Right lung (tissue), 10 donors: ENCODE measurements at places on chromosomes 3 and 15. TPM values are rescaled to one million over a fixed set of nuclear protein-coding genes. Genes with fewer than 3 reads are reported as not detected.

DNA sequence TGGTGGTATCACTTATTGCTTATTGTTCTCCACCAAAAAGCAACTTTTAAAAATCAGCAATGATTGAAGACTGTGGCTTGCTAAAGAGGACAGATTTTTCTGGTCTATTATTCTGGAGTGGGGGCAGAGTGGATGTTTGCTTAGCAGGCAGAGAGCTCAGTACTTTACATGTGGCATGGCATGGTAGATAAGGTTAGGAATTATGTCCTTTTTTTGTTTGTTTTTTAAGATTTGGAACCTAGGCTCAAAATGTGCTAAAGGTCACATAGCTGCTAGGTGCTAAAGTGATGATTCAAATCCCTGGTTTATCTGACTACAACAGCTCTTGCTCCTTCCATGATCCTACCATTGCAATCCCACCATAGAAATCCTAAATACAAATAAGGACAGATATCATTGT lies 331.0 kb upstream of the ADAMTS9 start:
- DNase-seq: no peak

GASK1A gene
- 5.2 TPM for polyA plus RNA-seq

CPLX3 gene
- polyA plus RNA-seq: not detected

GRCh38 chr3:155497930-155498647 lies 204.6 kb upstream of the STRIT1 start:
- no peak for DNase-seq

DNA sequence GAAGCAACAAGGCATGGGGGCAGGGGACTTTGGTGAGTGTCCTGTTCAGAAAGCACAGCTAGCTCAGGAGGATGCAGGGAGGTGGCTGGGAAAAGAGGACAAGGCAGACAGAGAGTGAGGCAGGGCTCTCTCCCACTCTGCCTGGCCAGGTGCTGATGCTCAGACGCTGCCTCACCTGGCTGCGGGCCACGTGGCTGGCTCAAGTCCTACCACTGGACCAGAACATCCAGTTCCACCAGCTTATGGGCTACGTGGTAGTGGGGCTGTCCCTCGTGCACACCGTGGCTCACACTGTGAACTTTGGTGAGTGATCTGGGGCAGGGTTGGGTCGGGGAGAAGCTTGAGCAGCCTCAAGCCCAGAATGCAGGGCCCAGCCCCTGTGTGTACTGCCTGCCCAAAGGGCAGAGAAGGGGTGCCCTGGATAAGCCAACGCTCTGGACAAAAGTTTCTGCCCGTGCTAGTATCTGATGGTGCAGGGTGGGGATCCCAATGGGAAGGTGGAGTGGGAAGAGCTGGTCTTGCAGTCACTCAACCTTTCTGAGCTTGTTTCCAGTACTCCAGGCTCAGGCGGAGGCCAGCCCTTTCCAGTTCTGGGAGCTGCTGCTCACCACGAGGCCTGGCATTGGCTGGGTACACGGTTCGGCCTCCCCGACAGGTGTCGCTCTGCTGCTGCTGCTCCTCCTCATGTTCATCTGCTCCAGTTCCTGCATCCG lies 20.9 kb downstream of the NOX5 start:
- no peak for DNase-seq

- DNase-seq: no peak
These were observed 24.7 kb upstream of the TM4SF4 start for GRCh38 chr3:149449799-149450198.

DAPK2 gene
- 21.7 TPM for polyA plus RNA-seq

DNA sequence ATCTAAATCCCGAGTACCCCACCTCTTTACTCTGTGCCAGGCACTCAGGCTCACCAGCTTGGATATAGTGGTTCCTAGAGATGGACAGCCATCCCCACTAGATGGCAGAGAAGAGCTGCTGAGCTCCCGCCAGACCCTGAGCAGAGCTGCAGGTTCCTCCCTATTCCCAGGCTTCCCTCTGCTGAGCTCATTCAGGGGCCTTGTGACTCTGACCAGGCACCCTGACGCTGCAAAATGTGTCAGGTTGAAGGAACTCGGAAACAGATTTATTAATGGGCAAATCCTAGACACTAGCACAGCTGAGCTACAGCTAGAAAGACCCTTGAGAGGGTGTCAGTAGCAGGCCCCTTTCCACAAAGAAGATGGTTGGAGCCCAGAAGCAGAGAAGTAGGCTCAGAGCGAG lies 38.2 kb upstream of the RHO start:
- DNase-seq: peak; percentile 60

GRCh38 chr3:134145183-134145582 lies 105.5 kb downstream of the RYK start:
- DNase-seq: no peak

SLC2A2 gene
- not detected for polyA plus RNA-seq

- no peak for DNase-seq
These were observed 73.0 kb downstream of the SPRED1 start for GRCh38 chr15:38325648-38325990.

THBS1 gene
- 99.5 TPM for polyA plus RNA-seq

TCF12 gene
- polyA plus RNA-seq: 169 TPM

CHST13 gene
- polyA plus RNA-seq: 0.37 TPM

DNA sequence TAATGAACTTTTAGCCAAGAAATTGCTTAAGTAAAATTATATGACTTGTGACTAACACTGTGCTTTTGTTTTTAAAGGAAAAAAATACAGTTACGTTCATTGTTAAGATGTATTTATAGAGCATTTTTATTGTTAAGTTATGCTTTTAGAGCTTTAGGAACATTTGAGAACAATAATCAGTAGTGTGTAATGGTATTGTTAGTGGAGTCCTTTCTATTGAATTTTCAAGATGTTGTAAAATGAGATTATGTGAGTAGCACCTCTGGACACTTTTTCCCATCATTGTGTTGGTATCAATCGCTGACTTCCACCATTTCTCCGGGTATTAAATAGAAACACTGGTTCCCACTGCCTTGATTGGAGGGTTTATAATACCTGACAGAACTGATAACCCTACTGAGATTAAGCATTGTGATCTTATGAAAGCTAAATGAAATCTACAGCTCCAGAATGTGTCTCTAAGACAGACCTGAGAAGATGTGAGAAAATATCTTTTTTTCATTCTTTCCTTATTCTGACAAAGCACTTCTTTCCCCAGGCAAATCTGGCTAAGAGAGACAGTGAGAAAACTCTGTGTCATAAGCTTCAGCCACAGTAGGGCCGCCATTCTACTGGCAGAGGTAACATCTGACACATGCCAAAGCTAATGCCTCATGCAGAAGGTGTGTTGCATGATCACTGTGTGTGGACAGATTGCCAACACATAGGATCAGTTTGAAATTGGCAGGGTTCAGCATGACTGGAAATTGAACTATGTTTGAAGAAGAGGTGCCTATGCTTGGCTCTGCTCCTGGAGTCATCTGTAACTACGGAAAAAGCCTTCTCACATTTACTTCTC lies 610.8 kb downstream of the MECOM start:
- DNase-seq: no peak

DNA sequence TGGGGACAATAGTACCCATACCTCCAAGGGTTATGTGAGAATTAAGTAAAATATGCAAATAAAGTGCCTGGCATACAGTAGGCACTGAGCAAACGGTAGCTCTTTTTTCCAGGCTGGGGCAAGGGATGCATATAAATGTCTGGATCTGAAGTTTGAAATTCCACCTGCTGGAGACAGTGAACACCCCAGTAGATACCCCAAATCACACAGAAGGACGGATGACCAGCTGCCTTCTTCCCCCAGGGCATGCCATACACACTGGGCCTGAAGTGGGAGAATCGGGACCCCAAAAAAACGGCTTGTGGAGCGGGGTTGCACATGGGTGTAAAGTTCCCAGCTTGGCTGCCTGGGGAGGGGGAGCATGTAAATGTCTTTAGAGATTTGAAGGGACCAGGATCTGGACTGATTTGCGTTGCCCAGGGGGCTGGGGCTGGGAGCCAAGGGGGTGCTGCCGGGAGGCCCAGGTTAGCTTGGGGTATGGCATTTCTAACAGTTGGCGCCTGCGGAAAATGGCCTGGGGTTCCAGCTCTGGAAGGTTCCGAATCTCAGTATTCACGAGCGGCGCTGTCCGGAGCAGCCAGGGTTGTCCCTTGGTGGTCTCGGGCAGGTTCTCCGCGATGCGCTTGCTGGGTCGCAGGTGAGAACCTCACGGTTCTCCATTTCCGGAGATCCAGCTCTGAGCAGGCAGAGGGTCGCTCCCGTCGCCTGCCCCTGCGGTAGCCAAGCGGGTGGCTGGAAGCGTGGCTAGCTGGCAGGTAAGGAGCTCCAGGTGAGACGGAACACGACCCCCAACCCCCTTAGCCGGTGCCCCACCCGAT lies 42.6 kb upstream of the POLG start:
- no peak for DNase-seq

GP9 gene
- polyA plus RNA-seq: 1.8 TPM

DNA sequence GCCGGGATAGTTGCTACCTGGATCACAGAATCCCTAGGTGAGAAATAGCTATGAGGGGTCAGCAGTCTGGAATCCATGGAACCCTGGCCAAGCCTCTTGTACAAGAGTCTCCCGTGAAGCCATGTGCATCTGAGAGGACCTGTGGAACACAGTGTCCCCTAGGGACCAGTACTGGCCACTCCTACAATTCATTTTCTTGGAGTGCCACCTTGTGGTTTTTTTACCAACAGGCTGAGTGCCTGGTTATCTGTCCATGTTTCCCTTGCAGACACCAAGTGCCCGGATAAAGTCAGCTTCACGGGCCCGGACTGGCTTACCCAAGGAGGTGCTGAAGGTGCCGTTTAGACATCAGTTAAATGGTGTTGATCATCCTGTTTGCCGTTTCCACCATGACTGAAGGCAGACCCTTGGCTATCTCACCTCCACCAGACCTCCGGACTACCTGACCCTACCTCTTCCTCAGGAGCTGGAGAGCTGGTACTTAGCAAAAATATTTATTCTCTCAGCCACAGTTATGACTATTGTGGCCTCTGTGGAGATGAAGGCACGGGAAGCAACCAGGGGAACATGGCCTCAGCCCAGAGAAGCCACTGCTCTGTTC lies 93.9 kb downstream of the RBPMS2 start:
- no peak for DNase-seq

DNA sequence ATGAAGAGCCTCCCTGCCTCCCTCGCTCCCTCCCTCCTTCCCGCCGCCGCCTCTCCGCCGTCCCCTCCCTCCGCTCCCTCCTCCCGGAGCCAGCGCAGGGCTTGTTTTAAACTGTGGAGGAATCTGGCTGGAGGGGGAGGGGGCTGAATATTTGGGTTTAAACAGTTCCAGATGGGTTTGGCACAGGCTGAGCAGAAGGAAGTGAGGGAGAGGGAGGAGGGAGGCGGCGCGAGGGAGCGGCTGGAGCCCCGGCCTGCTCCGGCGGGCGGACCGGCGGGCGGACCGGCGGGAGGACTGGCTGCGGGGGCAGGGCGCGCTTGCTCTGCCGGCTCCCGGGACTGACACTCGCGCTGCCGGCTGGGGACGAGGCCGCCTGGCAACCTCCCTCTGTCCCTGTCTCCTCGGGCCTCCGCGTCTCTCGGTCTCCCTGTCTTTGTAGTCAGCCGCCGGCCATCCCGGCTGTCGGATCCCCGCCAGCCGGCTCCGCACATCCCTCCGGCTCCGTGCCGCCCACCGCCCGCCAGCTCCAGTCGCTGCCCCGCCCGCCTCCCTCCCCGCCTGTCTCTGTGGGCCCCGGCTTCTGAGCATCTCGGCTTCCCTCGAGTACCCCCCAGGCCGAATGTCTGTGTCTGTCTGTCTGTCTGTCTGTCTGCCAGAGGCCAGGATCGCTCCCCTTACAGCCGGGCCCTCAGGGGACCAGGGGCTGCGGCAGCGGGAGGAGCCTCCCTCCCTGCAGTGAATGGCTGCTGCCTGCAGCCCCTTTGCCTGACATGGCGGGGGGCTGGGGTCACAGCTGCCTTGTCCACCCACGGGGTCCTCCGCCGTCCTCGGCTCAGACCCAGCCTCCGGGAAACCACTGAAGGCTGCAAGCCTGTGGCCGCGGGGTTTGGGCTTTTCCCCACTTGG lies 7.6 kb downstream of the EPHB3 start:
- peak; percentile 97 for DNase-seq

RBP2 gene
- polyA plus RNA-seq: 1.0 TPM

DNA sequence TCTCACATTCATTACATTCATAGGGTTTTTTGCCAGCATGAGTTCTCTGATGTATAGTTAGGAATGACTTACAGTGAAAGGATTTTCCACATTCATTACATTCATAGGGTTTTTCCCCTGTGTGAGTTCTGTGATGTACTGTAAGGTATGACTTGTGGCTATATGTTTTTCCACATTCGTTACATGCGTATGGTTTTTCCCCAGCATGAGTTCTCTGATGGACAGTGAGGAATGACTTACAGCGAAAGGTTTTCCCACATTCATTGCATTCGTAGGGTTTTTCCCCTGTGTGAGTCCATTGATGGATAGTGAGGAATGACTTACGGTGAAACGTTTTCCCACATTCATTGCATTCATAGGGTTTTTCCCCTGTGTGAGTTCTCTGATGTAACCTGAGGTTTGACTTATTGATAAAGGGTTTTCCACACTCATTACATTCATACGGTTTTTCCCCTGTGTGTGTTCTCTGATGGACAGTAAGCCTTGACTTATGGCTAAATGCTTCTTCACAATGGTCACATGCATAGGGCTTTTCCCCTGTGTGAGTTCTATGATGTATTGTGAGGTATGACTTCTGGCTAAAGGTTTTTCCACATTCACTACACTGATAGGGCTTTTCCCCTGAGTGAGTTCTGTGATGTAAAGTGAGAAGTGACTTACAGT lies 47.4 kb downstream of the ZNF717 start:
- no peak for DNase-seq

NANOGP8 gene
- polyA plus RNA-seq: 0.46 TPM

DNA sequence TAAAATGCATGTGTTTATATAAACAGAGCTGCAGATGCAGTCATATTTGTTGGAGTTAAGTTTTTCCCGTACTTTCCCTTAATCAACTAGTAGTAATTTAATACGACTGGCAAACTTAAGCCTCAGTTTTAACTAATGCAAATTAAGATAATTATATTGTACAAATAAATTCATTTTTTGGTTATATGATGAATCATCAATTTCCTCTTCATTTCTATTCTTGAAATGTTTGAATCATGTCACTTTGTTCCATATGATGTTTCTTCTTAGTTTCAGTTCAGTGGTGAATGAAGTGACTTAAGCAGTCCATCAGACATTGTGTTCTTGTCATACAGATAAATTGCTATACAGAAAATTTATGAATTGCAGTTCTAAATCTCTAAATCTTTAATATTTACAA lies 1361.2 kb upstream of the EPHA6 start:
- no peak for DNase-seq

TMEM158 gene
- 1.7 TPM for polyA plus RNA-seq

LYSMD2 gene
- 5.7 TPM for polyA plus RNA-seq

DNA sequence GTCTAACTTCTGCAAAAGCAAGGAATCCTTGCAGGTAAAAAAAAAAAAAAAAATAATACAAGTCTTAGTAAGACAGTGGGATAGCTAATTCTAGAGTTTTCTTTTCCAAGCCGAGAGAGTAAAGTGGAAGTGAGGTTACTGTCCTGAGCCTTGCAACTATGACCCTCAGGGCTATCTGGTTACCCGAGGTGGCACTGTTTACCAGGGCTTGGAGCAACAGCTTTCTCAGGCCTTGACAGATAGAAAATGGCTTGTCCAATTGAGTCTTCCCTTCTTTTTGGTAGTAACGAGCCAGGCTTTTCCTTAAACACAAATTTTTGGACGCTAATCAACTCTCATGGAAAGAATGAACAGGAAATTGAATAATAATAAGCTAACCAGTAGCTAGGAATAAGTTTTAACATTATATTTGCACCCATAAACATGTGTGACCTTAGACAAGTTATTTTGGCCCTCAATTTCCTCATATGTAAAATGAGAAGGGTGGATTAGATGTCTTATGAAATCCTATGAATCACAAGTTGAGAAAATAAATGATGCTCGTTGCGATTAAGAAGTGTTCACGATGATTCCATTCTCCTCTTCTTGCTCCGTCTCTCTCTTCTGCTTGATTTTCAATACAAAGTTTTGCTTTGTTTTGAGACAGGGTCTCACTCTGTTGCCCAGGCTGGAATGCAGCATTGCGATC lies 236.9 kb upstream of the KBTBD8 start:
- DNase-seq: no peak

LTK gene
- polyA plus RNA-seq: 2.9 TPM

ACP3 gene
- polyA plus RNA-seq: 2.9 TPM
